ENCODE measurements at places on chromosomes 4 and X. TPM values are rescaled to one million over a fixed set of nuclear protein-coding genes. Genes with fewer than 3 reads are reported as not detected.

DNA sequence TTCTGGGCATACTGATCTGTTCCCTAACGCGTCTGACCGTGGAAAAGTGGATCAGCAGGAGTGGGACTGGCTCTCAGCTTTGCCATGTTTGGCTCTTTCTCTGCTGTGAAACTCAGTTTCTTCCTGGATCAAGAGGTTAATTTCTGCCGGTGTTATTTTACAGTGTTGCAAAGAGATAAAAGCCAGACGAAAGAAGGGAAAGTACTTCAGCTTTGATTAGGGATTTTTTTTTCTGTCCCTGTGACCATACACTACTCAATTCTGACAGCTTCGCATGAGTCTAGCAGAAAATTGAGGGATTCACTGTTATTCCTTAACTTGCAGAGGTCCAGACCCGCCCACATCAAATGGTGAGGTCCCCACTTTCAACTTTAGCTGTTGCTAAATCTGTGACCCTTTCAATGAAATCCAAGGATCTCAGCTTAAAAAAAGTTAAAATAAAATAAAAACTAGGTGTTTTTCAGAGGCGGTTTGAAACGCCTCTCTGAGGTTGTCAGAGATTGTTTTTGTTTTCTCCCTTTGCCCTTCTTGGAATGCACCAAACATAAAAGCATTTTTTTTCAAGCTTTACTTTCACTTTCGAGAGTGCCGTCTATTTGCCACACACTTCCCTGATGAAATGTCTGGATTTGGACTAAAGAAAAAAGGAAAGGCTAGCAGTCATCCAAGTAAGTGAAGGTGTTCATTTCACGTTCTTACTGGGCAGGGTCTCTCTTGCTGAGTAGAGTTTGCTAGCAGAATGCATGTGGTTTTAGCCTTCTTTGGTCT lies at the start of gene TLR3:
Gene TLR3, plus strand, starts transcription at position 576 of the 768 bp plus-strand sequence. CDS start 7,464 bp downstream, outside the sequence.
- DNase-seq, result no peak

DNA sequence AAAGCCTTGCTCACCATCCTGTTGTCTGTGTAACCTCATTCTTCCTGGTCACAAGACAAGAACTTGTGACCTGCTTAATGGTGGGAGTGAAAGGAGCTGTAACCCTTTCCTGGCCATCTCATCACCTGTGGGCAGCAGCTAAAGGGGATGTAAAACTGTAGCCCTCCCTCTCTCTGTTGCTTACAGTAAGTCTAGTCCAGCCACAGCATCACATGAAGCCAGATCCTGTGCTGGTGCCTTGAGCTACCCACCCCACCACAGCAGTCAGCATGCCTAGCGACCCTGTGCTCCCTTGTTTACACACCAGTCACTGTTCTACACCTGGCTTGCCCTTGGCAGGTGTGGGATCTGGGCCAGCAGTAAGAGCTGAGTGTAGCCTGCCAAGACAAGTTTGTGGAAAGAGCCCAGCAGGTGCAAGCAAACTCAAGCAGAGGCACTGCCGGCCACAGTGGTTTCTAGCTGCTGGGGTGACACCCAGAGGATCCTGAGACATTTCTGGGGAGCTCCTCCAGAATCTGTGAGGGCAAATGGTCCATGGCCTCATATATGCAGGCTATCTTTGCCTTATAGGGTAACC lies 41.0 kb downstream of the UGT2B28 start:
- peak; percentile 50 for DNase-seq

DNA sequence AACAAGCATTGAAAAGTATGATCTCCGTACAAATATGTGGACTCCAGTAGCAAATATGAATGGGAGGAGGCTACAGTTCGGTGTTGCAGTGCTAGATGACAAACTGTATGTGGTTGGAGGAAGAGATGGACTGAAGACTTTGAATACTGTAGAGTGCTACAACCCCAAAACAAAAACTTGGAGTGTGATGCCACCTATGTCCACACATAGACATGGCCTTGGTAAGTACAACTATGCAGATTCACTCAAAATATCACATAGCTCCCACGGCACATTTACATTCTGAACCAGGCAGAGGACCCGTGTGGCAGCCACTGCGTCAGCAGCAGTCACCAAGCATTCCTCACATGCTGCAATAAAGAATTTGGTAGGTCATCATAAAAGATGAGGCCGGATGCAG lies 41.3 kb downstream of the KLHL5 start:
- no peak for DNase-seq

- no peak for DNase-seq
Measured at GRCh38 chrX:117998171-117998570, 118.4 kb downstream of the KLHL13 start.

KLB gene
- total RNA-seq, result not detected

CDS1 gene
- total RNA-seq, result 0.30 TPM
